ENCODE measurements at places on chromosomes 2 and 18. TPM values are rescaled to one million over a fixed set of nuclear protein-coding genes. Genes with fewer than 3 reads are reported as not detected.

The GALNT1 gene
- 112 TPM for polyA plus RNA-seq

The ELMOD3 gene
- 10.9 TPM for polyA plus RNA-seq

The MC4R gene
- polyA plus RNA-seq, result not detected

DNA sequence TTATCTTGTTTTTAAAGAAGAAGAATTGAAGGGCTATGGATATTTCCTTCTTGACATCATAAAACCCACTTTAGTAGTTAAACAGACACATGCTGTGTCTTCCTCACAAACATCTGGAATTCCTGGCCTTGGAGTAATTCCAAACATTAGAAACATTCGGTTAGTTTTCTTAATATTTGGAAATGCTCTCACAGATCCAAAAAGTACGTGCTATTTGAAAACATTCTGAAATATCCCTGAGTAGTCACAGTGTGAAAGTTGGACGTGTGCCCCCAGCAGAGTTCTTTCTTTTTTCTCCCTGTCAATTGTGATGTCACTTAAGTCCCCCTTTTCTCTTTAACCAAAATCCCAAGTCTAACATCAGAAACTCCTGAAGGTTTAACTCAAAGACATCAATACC lies 91.3 kb downstream of the ANTXR1 start:
- no peak for DNase-seq

The DTNA gene
- polyA plus RNA-seq, result 0.49 TPM

The DHRS9 gene
- 0.31 TPM for polyA plus RNA-seq

The ICOS gene
- 0.97 TPM for polyA plus RNA-seq

- no peak for DNase-seq
These were observed 1325.0 kb upstream of the CDH2 start for GRCh38 chr18:29501952-29502351.
